Activated CD4-positive, alpha-beta memory T cell treated with anti-CD3 and anti-CD28 coated beads, Interleukin-2, amount 10 ng/mL, durations not matched to agents 7 days and 5 days (primary cell): ENCODE measurements at places on chromosomes 2 and 18. TPM values are rescaled to one million over a fixed set of nuclear protein-coding genes. Genes with fewer than 3 reads are reported as not detected.

GRCh38 chr2:2832657-2833056, 501.6 kb upstream of the MYT1L start:
- peak; percentile 4 for DNase-seq

GRCh38 chr2:184685999-184686841, 87.9 kb downstream of the ZNF804A start:
- DNase-seq = no peak

DNA sequence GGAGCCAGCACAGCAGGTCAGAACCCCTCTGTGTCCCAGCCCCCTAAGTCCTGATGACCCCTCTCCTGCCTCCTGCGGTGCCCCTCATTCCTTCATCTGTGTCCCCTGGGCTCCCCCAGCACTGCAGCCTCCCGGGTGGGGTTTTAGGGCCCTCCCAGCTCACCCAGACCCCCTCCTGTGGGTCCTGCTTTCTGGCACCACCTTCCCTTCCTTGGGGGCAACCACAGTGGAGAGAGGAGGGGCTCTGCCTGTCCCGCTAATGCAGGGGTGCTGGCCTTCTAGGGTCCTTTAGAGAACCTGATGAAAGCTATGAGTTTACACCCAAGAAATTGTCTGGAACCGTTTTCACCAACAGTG, 42.7 kb upstream of the ALPP start:
- no peak for DNase-seq

DNA sequence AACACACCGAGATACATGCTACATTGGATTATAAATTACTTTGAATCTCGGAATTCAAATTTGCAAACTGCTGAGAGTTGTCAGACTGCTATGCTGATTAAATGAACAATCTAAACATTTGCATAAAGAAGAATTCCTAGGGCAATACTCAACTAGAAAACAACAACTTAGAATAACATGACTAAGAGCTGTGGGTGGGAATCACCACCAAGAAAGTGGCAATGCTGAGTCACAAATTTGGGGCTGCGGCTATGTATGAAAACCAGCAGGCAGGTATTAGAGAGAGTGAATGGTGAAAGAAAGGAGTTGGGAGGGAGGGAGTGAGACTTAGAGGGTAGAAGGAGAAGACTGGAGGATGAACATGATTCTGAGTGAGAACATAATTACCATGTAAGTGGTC, 559.5 kb downstream of the PIK3C3 start:
- DNase-seq = no peak

DNA sequence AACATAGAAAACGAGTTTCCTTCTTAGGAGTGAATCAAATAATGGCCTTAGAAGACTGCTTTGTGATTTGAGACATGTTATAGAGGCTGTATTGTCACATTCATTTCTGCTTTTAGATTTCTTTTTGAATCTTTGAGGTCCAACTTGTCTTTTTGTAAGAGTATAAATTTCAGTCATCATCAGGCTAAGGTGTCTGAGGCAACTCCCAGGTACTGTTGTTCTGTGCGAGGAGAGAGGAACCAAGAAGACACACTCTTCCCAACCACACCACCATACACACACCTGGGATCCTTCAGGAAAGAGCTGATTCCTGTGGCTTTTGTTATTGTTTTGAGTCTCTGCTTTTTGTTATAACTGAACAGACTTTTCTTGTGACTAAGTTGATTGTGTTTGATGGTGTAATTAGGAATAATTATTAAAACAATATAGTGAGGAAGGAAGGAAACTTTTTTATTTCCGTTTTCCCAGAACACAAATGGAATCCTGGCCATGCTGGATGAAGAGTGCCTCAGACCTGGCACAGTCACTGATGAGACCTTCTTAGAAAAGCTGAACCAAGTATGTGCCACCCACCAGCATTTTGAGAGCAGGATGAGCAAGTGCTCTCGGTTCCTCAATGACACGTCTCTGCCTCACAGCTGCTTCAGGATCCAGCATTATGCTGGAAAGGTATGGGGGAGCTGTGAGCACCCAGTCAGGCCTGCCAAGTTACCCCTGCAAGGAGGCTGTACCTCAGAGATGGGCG, 140.4 kb downstream of the MYO1B start:
- no peak for DNase-seq

DNA sequence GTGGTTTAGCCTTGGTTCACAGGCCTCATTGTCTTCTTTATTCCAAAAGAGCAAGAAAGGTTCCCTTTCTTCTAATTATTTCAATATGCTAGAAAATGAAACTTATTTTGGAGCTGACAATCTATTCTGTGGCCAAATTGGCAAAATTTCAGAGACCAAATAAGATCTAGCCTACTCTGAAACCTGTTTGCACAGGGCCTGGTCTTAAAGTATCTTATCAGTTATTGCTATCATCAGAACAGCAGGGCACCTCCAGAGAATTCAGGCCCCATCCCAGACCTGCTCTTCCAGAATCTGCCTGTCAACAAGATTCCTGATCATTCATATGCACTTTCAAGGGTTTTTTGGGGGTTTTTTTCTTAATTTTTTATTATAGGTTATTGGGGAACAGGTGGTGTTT, 198.7 kb downstream of the ANAPC1 start:
- no peak for DNase-seq

DNA sequence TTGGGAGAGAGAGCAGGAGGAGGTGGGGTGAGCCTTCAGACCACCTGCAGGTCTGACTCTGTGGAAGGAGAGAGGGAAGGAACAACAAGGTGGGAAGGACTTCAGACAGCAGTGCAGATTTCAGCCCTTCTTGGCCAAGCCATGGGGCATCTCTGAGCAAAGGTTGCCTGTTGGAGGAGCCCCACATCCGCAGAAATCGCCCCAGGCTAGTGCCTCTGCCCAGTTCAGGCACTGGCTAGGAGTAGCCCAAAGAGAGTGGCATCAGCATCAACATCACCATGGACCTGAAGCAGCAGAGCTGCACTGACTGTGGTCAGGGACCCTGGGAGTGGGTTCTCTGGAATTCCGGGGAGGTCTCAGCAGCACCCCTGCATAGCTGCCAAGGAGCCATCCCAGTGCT, 10.2 kb downstream of the GPR55 start:
- DNase-seq = no peak

DNA sequence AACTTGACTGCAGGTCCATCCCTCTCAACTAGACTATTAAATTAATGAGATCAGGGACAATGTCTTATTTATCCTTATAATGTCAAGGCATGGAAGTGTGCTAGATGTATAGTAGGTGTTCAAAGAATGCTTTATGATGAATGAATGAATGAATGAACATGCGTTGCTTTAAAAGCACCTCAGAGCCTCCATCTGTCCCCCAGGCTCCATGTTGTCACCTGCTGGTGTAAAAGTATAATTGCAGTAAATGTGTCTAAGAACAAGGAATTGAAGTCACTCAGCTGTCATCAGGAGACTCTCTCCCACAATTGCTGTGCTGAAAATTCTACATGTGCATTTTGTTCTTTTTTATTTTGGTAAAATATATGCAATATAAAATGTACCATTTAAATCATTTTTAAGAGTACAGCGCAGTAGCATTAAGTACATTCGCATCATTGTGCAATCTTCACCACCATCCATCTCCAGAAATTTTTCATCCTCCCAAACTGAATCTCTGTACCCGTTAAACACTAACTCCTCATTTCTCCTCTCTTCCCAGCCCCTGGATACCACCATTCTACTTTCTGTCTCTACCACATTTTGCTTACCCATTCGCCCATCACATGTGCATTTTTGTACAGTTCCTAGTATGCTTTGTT, 52.6 kb downstream of the GNAL start:
- DNase-seq = no peak

- no peak for DNase-seq
Observed at GRCh38 chr2:20623241-20623640, 27.7 kb downstream of the HS1BP3 start.

GRCh38 chr2:217090024-217090473, 230.2 kb upstream of the TNP1 start:
- DNase-seq = no peak

DNA sequence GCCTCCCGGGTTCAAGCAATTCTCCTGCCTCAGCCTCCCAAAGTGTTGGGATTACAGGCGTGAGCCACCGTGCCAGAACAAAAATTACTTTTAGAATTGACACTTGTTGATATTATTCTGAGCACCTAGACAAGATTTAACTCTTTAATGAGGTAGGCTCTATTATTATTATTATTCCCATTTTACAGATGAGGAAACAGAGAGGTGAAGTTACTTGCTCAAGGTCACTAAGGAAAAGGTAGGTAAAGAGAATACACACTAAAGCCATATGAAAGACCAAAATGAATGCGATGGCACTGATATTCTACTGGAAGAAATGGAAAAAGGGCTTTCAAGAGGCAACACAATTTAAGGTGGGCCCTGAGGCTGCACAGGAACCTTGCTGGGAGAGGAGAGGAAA, 73.8 kb upstream of the ZFP36L2 start:
- DNase-seq = no peak

DNA sequence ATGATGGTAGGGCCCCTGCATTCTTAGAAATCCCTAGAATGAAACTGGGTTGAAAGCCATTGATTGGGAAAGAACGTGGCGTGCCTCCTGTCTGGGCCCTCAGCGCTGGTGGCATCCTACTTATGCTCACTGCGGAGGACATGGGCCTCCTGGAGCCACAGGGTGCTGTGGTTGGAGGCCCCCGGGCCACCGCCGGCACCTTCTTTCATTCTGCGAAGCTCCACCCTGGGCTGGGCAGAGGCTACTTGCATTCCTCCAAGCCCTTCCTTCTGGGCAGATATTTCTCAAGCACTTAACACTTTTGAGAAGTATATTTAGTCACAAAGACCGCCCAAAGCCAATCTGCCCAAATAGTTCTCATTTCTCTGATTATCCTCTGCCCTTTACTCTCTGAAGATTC, 311.9 kb downstream of the MYCN start:
- DNase-seq = no peak

DNA sequence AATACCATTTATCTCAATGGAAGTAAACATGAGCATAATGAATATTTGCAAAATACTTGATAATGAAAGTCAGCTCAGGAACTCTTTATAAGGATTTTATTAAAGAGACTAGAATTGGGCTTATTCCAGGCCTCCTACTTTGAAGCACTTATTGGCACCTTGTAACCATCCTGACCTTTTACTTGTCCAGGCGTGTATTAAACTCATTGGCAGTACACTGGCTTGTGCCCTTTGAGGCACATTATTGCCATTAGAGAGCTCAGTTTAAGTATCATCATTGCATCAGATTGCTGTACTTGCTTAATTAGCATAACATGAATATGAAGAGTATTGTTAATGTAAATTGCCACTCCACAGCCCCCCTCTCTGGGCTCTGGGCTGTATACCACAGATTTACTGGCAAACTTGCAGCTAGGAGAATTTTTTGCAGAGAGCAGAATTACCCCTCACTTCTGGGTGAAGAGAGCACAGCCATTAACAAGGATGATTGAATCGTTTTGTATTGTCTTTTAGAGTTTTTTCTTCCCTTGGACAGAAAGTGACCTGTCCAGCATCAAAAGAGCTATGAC, 72.5 kb downstream of the XIRP2 start:
- DNase-seq = no peak

- no peak for DNase-seq
Observed at GRCh38 chr2:40886655-40887054, 434.8 kb upstream of the SLC8A1 start.

DNA sequence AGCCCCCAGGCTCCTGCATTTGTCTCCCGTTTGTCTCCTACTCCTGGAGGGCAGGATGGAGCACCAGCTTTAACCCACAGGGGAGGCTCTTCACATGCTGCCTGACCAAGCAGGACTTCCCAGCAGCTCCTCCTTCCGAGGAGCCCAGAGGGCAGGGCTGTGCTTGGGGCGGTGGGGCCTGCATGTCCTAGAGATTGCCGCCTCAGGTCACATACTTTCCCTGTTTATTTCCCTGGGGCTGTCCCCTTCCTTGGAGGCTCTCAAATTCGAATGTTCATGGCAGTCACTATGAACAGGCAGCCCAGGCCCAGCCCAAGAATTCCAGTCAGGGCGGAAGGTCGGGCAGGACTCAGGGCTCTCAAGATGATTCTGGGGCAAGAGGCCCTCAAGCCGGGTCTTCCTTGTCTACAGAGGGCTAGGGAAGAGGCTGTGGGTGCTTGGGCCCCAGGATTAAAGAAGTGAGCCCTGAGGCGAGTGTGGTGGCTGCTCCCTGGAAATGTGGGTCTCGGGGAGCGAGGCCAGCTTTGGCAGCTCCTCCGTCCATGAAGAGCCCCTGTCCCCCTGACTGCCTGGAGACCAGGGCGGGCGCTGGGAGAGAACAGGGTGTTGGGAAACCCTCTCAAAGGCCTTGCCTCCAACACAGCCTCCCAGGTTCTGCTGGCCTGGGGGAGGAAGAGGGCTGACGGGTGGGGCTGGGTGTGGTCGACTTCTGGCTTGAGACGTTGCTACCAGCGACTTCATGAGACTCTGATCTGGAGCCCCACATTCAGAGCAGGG, 48.9 kb upstream of the HPCAL1 start:
- no peak for DNase-seq

DNA sequence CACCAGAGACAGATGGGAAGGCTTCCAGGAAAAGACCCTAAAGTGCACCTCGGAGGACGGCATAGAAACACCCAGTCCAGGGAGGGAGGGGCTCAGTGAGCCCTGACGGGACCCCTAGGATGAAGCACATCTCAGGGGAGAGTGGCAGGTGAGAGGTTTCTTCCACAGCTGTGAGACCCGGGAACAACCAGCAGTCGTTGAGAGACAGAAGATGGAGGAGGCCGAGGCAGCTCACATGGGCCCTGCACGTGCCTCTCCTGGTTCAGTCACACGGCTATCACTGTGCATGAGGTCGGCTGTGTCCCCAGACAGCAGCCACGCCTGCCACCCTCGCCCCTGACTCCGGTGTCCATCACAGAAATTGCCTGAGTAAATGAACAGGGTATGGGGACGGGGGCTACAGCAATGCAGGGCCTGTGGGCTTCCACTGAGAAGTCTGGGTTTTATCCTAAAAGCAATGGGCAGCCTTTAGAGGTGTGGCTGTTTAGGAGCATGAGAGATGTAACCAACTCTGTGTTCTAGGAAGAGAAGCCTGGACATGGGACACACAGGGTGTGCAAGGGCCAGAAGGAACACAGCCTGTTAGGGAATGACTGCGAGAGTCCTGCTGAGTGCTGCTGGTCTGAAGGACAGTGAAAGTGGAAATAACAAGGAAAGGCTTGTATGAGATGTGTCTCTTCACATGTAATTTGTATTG, 102.0 kb downstream of the TMEM18 start:
- DNase-seq = no peak

The GKN2 gene
- total RNA-seq = not detected

The HJURP gene
- total RNA-seq = 126 TPM

The VSNL1 gene
- not detected for total RNA-seq

The ARL6IP6 gene
- total RNA-seq = 47.0 TPM
